ENCODE measurements at places on chromosomes 2 and 18. TPM values are rescaled to one million over a fixed set of nuclear protein-coding genes. Genes with fewer than 3 reads are reported as not detected.
A peak's percentile ranks its signal among the peaks of the same experiment; 100 is the strongest.

The POTEC gene
- total RNA-seq: not detected

GRCh38 chr2:53752385-53752784 lies 15.2 kb upstream of the CHAC2 start:
- H3K36me3 ChIP-seq: peaks cover 3% of the 10 kb centered on the region
- peaks cover 45% of the 10 kb centered on the region for H3K4me1 ChIP-seq
- no peaks in the 10 kb centered on the region for H3K27me3 ChIP-seq
- no peak overlapping the region for H3K4me3 ChIP-seq

DNA sequence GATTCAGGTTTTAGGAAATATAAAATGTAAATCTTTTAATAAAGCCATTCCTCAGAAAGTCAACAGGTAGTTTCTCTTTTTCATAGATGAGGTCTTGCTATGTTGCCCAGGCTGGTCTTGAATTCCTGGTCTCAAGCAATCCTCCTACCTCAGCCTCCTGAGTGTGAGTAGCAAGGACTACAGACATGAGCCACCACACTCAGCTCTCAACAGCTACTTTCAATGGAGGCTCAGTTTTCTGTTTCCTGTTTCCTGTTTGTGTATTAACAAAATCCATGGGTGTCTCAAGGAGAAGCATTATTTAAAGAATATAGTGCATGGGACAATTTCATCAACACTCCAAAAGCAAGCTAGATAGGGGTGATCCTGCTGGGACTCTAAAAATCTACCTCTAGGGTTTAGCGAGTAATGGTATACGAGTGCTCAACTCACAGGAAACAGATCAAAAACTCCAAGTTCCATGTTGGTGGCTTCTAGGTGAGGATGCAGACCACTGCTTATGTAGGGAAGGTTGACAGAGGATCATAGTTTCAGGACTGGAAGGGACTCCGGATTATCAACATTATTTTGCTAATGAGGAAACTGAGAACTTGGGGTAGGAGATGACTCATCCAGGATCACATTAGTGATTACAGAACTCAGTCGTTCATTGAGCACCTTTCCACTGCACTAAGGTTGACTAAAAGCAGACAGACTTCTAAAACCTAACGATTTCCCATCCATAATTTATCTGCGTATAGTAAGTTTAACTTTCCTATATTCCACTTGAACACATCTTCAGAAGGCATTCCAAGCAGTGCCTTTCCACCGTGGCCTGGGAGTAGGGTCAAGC lies 61.7 kb upstream of the WIPF1 start:
- peaks cover 10% of the 10 kb centered on the region for H3K4me1 ChIP-seq
- DNase-seq: no peak
- no peaks in the 10 kb centered on the region for H3K27me3 ChIP-seq
- H3K4me3 ChIP-seq: no peak overlapping the region

GRCh38 chr2:187654535-187654934 lies 100.3 kb upstream of the TFPI start:
- no peak overlapping the region for H3K4me3 ChIP-seq
- H3K27me3 ChIP-seq: 0 out of 2 replicates have a peak, but pooled peaks cover 4% of the 10 kb centered on the region
- DNase-seq: peak; percentile 31
- H3K36me3 ChIP-seq: no peaks in the 10 kb centered on the region
- no peaks in the 10 kb centered on the region for H3K4me1 ChIP-seq

The C2orf66 gene
- total RNA-seq: 0.51 TPM

Measured in PC-3 (cell line).